ENCODE measurements at places on chromosomes 2 and 18. TPM values are rescaled to one million over a fixed set of nuclear protein-coding genes. Genes with fewer than 3 reads are reported as not detected.
A peak's percentile ranks its signal among the peaks of the same experiment; 100 is the strongest.

- DNase-seq = peak; percentile 82
Measured at GRCh38 chr2:1817256-1818051, 73.1 kb upstream of the PXDN start.

Gene PROC
- total RNA-seq = 62.3 TPM

GRCh38 chr2:80525152-80525551, 220.6 kb upstream of the LRRTM1 start:
- no peak for DNase-seq

- peak; percentile 35 for DNase-seq
Measured at GRCh38 chr2:38233231-38233983, 143.7 kb downstream of the ATL2 start.

DNA sequence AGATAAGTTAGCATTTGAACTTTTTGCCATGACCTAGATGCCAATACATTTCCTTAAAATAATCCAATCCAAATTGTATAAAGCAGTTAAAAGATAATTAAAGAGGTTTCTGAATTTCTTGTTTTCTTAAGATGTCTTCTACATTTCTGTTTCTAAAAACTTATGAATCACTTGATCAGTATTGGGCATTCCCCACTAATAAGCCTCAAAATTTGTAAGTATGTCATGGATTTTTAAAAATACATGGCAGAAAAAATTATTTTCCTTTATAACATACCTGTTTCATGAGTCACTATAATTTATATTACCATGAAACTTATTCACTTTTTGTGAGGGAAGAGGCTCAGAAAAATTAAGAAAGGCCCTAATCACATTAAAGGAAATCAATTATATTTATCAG, 90.3 kb upstream of the TFPI start:
- DNase-seq = no peak

DNA sequence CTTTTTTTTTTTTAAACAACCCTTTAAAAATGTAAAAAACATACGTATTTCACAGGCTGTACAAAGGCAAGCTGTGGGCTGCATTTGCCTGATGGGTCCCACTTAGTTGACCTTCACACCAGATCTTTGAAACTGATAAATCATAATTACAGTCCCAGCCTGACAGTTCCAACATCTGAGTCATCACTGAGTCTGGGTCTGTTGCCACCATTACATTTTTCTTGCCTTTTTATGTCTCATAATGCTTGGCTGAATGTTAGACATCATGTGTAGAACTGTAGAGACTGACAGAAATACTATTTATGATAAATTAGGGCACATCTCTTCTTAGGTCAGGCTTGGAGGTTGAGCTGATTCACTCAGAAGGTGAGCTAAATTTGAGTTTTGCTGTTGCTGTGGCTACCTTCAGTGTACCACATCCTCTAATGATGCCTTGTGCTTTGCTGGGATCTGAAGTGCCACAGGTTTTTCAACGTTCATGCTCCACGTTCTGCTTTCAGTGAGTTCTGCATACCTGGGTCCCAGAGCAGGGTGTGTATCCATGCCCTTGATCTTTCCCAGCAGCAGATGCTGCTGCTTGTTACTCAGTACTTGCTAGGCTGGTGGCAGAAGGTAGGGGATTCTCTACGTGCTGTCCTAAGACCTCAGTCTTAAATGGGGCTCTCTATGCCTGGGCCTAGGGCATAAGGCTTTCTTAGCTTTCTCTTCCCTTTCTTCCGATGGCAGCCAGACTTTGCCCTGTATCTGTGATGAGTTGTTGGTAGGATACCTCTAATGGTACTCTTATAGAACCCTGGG, 160.6 kb upstream of the SMAD7 start:
- DNase-seq = no peak

DNA sequence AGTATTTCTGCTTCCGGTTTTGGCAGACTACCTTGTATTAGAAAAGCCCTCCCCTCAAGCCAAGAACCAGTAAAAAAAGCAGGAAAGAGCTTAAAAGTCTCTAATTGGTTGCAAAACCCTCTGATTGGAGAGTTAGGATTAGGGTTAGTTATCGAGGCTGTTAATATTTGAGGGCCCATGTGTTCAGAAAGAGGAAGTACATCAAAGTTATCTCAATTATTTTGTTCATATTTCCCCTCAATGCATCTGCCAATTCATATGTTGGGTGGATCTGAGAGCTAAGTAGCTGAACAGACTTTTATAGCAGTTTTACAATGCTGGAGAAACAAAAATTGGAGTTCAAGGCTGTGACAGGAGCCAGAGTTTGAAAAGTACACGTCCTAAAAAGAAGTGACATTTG, 43.1 kb upstream of the KLHL14 start:
- no peak for DNase-seq

GRCh38 chr2:33323957-33324356, 152.5 kb upstream of the RASGRP3 start:
- DNase-seq = no peak

- peak; percentile 84 for DNase-seq
Measured at GRCh38 chr2:201936817-201937216, 96.8 kb upstream of the FZD7 start.

Gene PIKFYVE
- total RNA-seq = 30.7 TPM
